Bladder microvascular endothelial cell (primary cell): ENCODE measurements at places on chromosomes 4 and X. TPM values are rescaled to one million over a fixed set of nuclear protein-coding genes. Genes with fewer than 3 reads are reported as not detected.

The CDKN2AIP gene
- total RNA-seq = 12.1 and 13.8 TPM in 2 replicates

The TCEAL6 gene
- not detected in 2 replicates for total RNA-seq

The GRK4 gene
- total RNA-seq = 2.8 and 4.2 TPM in 2 replicates

The NHS gene
- under 0.01 and 0.06 TPM in 2 replicates for total RNA-seq

The KLHL15 gene
- total RNA-seq = 3.7 and 7.7 TPM in 2 replicates

The SRPK3 gene
- under 0.01 and 0.44 TPM in 2 replicates for total RNA-seq

The EOLA2 gene
- total RNA-seq = 12.1 and 13.0 TPM in 2 replicates

The SPANXD gene
- total RNA-seq = not detected in 2 replicates

The BBS12 gene
- total RNA-seq = 3.9 and 6.2 TPM in 2 replicates

The AMER1 gene
- total RNA-seq = 0.81 and 2.4 TPM in 2 replicates

The TMEM187 gene
- total RNA-seq = 5.7 and 7.2 TPM in 2 replicates

The LRAT gene
- total RNA-seq = 0.06 TPM in 1 of 2 replicates, not detected in the other

The GALNT7 gene
- total RNA-seq = 22.2 and 40.0 TPM in 2 replicates

The ARHGAP24 gene
- 36.8 and 41.6 TPM in 2 replicates for total RNA-seq

The CNKSR2 gene
- total RNA-seq = 0.06 TPM in 1 of 2 replicates, not detected in the other

The HPGDS gene
- not detected in 2 replicates for total RNA-seq

The BEX3 gene
- 177 and 284 TPM in 2 replicates for total RNA-seq
